Smooth muscle cell of bladder (primary cell): ENCODE measurements at places on chromosomes 5 and 9. TPM values are rescaled to one million over a fixed set of nuclear protein-coding genes. Genes with fewer than 3 reads are reported as not detected.

Gene CDX1
- total RNA-seq = under 0.01 and 0.09 TPM in 2 replicates

Gene ENDOG
- 15.4 and 17.8 TPM in 2 replicates for total RNA-seq

Gene PAPPA
- 137 and 209 TPM in 2 replicates for total RNA-seq

Gene BNC2
- total RNA-seq = 27.5 and 27.6 TPM in 2 replicates

Gene TMEM174
- total RNA-seq = not detected in 2 replicates

Gene MARCHF3
- total RNA-seq = 48.4 and 73.0 TPM in 2 replicates

Gene LCN9
- not detected in 2 replicates for total RNA-seq

Gene SH3PXD2B
- total RNA-seq = 23.0 and 27.2 TPM in 2 replicates

Gene IFNK
- not detected in 2 replicates for total RNA-seq

Gene MZB1
- total RNA-seq = 0.14 and 0.18 TPM in 2 replicates

Gene EFNA5
- total RNA-seq = 0.14 and 1.3 TPM in 2 replicates

Gene LRRC14B
- total RNA-seq = not detected in 2 replicates

Gene CXCL14
- total RNA-seq = 0.14 and 0.37 TPM in 2 replicates

Gene DCTN3
- total RNA-seq = 105 and 113 TPM in 2 replicates

Gene ZNF366
- not detected in 2 replicates for total RNA-seq

Gene PCDHGA12
- total RNA-seq = 9.1 and 11.7 TPM in 2 replicates

Gene OR13F1
- total RNA-seq = not detected in 2 replicates

Gene TMC1
- 0.18 and 0.43 TPM in 2 replicates for total RNA-seq
